Central memory CD8-positive, alpha-beta T cell (primary cell): ENCODE measurements at places on chromosomes 2 and 18.

DNA sequence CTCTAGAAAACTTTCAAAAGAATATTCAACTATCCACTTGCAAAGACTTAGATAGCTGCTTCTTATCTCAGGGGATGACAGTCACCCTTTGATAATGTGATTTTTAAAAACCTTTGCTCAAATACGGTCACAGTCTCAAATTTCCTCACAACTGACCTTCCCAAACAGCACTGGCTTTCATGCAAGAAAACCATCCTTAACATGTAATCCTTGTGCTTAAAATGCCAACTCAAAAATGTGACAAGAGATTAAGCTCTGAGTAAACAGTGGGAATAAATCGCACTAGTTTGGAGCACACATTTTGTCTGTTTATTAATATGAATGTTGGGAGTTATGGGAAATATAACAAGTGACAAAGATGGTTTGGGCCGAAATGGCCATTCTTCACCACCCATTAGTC lies 87.5 kb upstream of the CCBE1 start:
- H3K4me1 ChIP-seq, result peaks cover 4% of the 10 kb centered on the region
- no peak for DNase-seq
- H3K27ac ChIP-seq, result no peak overlapping the region
- H3K4me3 ChIP-seq, result no peak overlapping the region
- peaks cover 11% of the 10 kb centered on the region for H3K27me3 ChIP-seq

GRCh38 chr18:76493213-76494161 lies 1.6 kb downstream of the ZNF516 start:
- H3K27ac ChIP-seq, result peak overlapping the region; percentile 33
- peaks cover 90% of the 10 kb centered on the region for H3K27me3 ChIP-seq
- H3K36me3 ChIP-seq, result peaks cover 17% of the 10 kb centered on the region
- H3K4me3 ChIP-seq, result peak overlapping the region; percentile 82

GRCh38 chr2:169819106-169819505 lies 5.6 kb downstream of the METTL5 start:
- H3K4me3 ChIP-seq, result no peak overlapping the region
- no peak overlapping the region for H3K27ac ChIP-seq
- peaks cover 43% of the 10 kb centered on the region for H3K4me1 ChIP-seq

DNA sequence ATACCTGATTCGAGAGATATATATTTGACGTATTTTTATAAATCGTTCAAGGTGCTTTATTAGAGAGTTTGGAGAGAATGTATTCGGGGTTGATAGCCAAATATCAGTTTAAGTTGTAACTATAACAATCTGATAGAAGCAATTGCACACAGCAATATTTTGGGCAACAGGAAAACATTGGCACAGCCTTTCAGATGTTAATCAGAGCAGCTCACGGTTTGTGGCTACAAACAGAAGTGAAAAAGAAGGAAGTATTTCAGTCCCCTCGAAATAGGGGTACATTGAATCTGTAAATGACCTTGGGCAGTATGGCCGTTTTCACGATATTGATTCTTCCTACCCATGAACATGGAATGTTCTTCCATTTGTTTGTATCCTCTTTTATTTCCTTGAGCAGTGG lies 20.6 kb downstream of the SERPINB10 start:
- no peaks in the 10 kb centered on the region for H3K36me3 ChIP-seq
- H3K4me1 ChIP-seq, result no peaks in the 10 kb centered on the region
- H3K27me3 ChIP-seq, result peaks cover 54% of the 10 kb centered on the region

DNA sequence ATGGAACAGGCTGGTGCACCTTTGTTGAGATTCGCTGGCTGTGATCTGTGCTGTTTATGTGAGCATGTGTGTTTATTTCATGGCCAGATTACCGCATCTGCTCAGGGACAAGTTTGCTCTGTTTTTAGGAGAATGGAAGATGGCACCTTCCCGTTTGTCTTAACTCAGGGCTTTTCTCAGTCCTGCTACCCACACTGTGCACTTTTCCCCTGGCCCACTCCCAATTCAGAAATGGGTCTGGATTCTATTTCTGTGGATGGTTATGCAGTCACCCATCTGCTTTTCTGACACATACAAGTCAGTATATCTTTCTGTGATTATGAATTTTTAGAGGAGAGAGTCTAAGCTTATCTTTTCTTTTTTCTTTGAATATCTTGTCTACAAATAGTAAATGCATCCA lies 15.4 kb downstream of the MGAT5 start:
- H3K36me3 ChIP-seq, result peaks cover 15% of the 10 kb centered on the region
- no peaks in the 10 kb centered on the region for H3K27me3 ChIP-seq
- no peak overlapping the region for H3K27ac ChIP-seq
- H3K4me1 ChIP-seq, result peaks cover 48% of the 10 kb centered on the region
- DNase-seq, result no peak
- no peak overlapping the region for H3K4me3 ChIP-seq

GRCh38 chr18:78154444-78154843 lies 825.2 kb upstream of the SALL3 start:
- no peak for DNase-seq
- H3K4me1 ChIP-seq, result no peaks in the 10 kb centered on the region
- H3K27ac ChIP-seq, result no peak overlapping the region
- no peaks in the 10 kb centered on the region for H3K36me3 ChIP-seq

GRCh38 chr18:47883771-47884413 lies 46.6 kb downstream of the SMAD2 start:
- H3K27ac ChIP-seq, result no peak overlapping the region
- H3K4me1 ChIP-seq, result peaks cover 57% of the 10 kb centered on the region
- no peaks in the 10 kb centered on the region for H3K27me3 ChIP-seq
- H3K4me3 ChIP-seq, result no peak overlapping the region
- DNase-seq, result no peak
- H3K36me3 ChIP-seq, result peaks cover 16% of the 10 kb centered on the region

GRCh38 chr2:72926811-72927465 lies 9.6 kb downstream of the EMX1 start:
- H3K4me3 ChIP-seq, result no peak overlapping the region
- H3K4me1 ChIP-seq, result peaks cover 5% of the 10 kb centered on the region
- H3K27me3 ChIP-seq, result peaks cover 24% of the 10 kb centered on the region
- DNase-seq, result no peak
- H3K27ac ChIP-seq, result no peak overlapping the region
- H3K36me3 ChIP-seq, result peaks cover 1% of the 10 kb centered on the region

- no peak for DNase-seq
- peaks cover 9% of the 10 kb centered on the region for H3K4me1 ChIP-seq
- H3K27me3 ChIP-seq, result peaks cover 71% of the 10 kb centered on the region
- no peak overlapping the region for H3K27ac ChIP-seq
- H3K4me3 ChIP-seq, result no peak overlapping the region
These were observed 104.2 kb downstream of the SH3BP4 start for GRCh38 chr2:235055891-235056516.

DNA sequence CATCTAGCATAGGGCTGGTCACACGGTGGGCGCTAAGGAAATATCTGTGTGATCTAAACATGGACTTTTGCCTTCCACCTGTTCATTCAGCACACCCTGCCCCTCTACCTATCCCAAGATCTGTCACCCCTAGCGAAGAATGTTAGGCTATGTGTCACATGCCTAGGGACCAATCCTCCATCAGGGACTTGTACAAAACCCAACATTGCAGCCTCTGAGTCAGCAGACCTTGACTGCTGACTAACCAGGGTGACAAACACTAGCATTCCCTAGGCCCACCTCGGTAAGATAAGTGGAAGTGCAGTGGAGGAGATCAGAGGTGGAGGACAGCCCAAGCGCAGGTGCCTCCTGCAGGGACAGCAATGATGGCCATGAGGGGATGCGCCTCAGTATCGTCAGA lies 99.2 kb downstream of the SOX11 start:
- H3K4me1 ChIP-seq, result no peaks in the 10 kb centered on the region
- no peaks in the 10 kb centered on the region for H3K36me3 ChIP-seq
- no peak overlapping the region for H3K4me3 ChIP-seq

DNA sequence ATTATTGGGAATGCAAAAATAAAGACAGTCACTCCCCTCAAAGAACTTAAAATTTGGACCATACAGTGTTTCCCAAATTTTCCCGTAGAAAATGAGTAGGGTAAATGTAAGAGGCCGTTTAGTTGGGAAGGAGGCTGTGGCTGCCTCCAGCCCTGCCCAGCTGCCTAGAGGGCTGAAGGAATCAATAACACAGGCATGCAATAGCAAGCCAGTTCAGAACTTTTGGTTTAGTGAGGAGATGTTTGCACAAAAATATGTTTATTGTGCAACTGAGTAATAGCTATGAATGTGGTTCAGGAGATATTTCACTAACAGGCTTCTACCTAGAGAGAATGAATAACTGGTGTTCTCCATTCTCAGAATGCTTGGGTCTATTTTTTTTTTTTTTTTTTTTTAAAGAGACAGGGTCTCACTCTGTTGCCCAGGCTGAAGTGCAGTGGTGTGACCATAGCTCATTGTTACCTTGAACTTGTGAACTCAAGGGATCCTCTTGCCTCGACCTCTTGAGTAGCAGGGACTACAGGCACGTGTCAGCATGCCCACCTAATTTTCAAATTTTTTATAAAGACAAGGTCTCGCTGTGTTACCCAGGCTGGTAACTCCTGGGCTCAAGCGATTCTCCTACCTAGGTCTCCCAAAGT lies 23.6 kb downstream of the UGP2 start:
- no peak overlapping the region for H3K4me3 ChIP-seq
- no peak for DNase-seq
- H3K27ac ChIP-seq, result no peak overlapping the region
- H3K27me3 ChIP-seq, result no peaks in the 10 kb centered on the region
- H3K4me1 ChIP-seq, result peaks cover 37% of the 10 kb centered on the region

- H3K27me3 ChIP-seq, result peaks cover 84% of the 10 kb centered on the region
- no peaks in the 10 kb centered on the region for H3K36me3 ChIP-seq
- no peak overlapping the region for H3K4me3 ChIP-seq
These were observed 34.8 kb upstream of the FAM110C start for GRCh38 chr2:80971-81736.

- H3K27ac ChIP-seq, result no peak overlapping the region
- H3K27me3 ChIP-seq, result no peaks in the 10 kb centered on the region
- H3K4me3 ChIP-seq, result no peak overlapping the region
- no peak for DNase-seq
These were observed 43.6 kb downstream of the NOL10 start for GRCh38 chr2:10646153-10646552.

GRCh38 chr18:74796841-74797576 lies 199.3 kb downstream of the ZNF407 start:
- H3K4me3 ChIP-seq, result no peak overlapping the region
- peak overlapping the region; percentile 16 for H3K27ac ChIP-seq
- H3K27me3 ChIP-seq, result no peaks in the 10 kb centered on the region
- peaks cover 17% of the 10 kb centered on the region for H3K4me1 ChIP-seq
- no peak for DNase-seq

GRCh38 chr2:109129356-109129920 lies 433 bp downstream of the SH3RF3 start:
- no peak for DNase-seq
- H3K4me3 ChIP-seq, result peak overlapping the region; percentile 76
- H3K4me1 ChIP-seq, result peaks cover 6% of the 10 kb centered on the region
- H3K36me3 ChIP-seq, result peaks cover 4% of the 10 kb centered on the region
- H3K27me3 ChIP-seq, result peaks cover 88% of the 10 kb centered on the region
- H3K27ac ChIP-seq, result no peak overlapping the region

DNA sequence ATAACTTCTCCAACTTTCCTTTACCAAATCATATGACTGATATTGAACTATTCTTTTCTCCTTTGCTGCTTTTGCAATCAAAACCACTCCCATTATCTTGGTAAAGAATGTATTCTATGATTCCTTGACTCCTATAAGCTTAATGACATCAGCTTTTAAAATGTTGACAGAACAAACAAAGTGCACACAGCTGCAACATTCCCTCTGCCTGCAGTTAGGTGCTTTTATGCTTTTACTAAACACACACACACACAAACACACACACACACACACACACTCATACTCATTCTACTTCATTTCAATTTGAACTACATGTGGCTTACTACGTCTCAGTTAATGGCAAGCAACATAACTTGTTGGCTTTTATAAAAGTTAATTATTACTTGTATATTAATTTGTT lies 946.6 kb downstream of the DPP10 start:
- H3K27me3 ChIP-seq, result no peaks in the 10 kb centered on the region
- DNase-seq, result no peak
- no peak overlapping the region for H3K27ac ChIP-seq
- H3K36me3 ChIP-seq, result no peaks in the 10 kb centered on the region

DNA sequence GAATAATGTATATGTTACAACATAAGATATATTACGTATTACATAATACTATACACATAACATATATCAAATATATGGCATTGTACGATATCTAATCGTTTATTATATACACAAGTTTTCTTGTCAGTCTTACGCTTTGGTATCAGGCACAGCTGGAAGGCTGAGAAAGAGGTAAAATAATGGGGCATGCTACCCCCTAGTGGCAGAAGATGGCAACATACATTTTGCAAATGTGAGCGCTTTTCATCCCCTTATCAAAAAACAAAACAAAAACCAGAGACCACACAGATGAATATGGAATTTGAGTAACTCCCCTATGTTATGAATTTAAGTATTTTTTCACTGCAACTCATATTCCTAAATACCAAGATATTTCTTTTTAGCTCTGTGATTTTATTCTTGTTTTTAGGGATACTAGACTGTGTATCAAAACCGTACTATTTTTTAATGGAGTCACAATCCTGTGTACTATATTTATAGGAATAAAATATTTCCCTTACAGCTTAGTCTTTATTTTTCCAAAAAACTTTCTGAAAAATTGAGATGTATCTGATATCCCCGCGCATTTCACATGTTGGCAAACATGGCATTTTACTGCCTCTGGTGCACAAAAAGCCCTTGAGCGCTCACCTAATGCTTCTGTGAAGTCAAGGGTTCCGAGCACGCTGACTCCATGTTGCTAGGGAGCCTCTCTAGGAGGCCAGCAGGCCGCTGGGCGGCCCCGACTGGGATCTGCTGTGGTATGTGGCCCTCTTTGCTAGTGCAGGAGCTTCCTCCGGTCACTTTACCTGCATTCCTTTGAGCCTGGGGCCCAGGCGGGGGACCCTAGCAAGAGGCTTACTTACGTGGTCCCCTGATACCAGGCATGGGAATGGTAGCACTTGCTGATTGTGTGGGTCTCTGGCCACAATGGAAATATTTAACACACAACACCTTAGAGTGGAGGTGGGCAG lies 62.5 kb downstream of the SLC4A3 start:
- peaks cover 83% of the 10 kb centered on the region for H3K27me3 ChIP-seq
- H3K36me3 ChIP-seq, result peaks cover 4% of the 10 kb centered on the region
- no peak overlapping the region for H3K4me3 ChIP-seq
- no peak overlapping the region for H3K27ac ChIP-seq

DNA sequence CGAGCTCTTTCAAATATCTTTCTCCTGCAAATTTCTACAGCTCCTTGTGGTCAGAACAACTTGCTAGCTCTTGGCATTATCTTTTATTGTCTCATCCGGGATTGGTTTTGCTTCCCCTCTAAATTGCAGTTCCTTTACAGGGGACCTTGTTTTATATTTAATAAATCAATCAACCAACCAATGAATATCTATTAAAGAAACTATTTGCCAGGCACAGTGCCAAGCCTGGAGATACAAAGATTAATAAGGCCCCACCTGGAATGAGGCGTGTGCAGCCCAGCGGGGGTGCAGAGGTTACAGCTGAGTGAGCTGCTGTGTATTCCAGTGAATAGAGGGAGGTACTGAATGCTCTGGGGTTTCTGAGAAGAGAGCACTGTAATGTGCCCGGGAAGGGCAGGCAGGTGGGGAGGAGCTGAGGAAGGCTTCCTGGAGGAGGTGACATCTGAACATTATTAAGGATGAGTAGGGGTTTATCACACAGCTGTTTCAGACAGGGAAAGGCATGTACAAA lies 51.8 kb downstream of the LIPG start:
- H3K27me3 ChIP-seq, result no peaks in the 10 kb centered on the region
- H3K4me3 ChIP-seq, result no peak overlapping the region
- DNase-seq, result no peak
- H3K36me3 ChIP-seq, result no peaks in the 10 kb centered on the region
